ENCODE measurements at places on chromosomes 13 and 19. TPM values are rescaled to one million over a fixed set of nuclear protein-coding genes. Genes with fewer than 3 reads are reported as not detected.

- DNase-seq: no peak
These were observed 5.6 kb downstream of the LIPE start for GRCh38 chr19:42421591-42422031.

The NLRP11 gene
- total RNA-seq: 0.33 TPM

DNA sequence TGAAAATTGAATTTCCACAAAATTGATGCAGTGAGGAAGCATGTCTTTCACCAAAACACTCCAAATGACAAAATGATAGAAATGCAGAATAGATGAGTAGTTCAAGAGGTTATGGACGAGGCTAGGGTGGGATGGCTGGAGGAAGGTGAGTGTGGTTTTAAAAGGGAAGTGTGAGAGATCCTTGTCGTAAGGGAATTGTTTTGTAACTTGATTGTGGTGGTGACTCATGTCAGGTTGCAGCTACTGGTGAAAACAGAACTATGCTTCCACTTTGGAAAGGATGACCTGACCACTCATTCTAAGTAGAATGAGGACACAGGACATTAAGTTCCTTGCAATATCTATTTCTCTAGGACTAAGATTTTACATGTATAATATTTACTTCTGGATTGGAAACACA, 345.7 kb downstream of the MTUS2 start:
- no peak for DNase-seq

The SIGLEC12 gene
- total RNA-seq: not detected

The ZNF610 gene
- total RNA-seq: 7.0 TPM

DNA sequence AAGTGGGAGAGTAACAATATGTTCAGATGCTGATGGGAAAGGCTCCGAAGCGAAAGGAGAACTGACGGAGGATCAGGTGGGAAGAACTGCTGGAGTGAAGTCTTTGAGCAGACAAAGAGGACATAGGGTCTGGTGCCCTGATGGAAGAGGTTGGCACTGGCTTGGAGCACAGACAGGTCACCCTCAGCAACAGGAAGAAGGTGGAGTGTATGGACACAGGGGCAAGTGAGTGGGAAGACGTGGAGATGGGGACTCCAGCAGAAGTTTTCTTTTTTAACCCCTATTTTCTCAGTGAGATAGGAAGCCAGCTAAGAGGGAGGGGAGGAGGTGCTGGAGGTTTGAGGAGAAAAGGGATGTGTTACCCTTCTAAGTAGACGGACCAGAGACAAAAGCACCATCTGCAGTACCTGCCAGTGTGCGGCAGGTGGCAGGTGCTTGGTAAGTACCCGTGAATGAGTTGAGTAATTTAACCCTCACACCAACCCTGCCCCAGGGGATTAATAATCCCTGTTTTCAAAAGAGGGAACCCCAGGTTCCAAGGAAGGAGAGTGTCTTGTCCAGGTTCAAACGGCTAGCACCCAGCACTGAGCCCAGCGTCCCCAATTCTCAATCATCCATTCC, 11.2 kb downstream of the HAS1 start:
- DNase-seq: no peak

- no peak for DNase-seq
These were observed 72.8 kb downstream of the ATP7B start for GRCh38 chr13:51938454-51938853.

DNA sequence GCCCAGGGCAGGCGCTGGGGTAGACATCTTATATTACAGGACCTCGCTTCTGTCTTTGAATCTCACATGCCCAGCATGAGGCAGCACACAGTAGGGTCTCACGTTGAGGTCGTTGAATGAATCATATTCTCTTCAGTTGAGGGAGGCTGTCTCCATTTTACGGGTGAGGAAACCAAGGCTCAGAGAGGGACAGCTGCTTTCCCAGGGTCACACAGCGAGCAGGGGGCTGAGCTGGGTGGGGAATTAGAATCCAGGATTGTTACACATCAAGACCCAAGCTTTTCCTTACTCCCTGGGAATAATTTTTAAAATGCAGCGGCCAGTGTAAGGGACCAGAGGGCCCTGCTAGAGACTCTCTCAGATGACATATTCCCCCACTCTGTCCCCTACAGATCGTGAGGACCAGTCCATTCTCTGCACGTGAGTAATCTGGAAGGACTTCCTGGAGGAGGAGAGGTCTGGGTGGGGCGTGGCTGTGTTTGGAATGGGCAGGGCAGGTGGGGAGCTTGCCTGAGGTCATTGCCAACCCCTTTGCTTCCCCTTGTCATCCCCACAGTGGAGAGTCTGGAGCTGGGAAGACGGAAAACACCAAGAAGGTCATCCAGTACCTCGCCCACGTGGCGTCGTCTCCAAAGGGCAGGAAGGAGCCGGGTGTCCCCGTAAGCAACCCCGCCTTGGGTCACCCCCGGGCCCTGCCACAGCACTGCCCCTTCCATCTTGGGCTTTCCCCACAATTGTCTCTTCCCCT, 19.4 kb downstream of the MYH14 start:
- DNase-seq: no peak

GRCh38 chr19:31337008-31337914, 12.0 kb downstream of the TSHZ3 start:
- DNase-seq: no peak
